HCT116 (cell line): ENCODE measurements at places on chromosomes 2 and 18. TPM values are rescaled to one million over a fixed set of nuclear protein-coding genes. Genes with fewer than 3 reads are reported as not detected.

The MOCOS gene
- 12.1 TPM for total RNA-seq

The IL1RN gene
- 0.25 TPM for total RNA-seq

The VWA3B gene
- total RNA-seq, result 0.47 TPM

The C2orf15 gene
- 1.9 TPM for total RNA-seq

The UGT1A9 gene
- total RNA-seq, result not detected
